ENCODE measurements at places on chromosomes 3 and 15.

- DNase-seq, result no peak
Measured at GRCh38 chr15:99453637-99454030, 112.2 kb upstream of the MEF2A start.

DNA sequence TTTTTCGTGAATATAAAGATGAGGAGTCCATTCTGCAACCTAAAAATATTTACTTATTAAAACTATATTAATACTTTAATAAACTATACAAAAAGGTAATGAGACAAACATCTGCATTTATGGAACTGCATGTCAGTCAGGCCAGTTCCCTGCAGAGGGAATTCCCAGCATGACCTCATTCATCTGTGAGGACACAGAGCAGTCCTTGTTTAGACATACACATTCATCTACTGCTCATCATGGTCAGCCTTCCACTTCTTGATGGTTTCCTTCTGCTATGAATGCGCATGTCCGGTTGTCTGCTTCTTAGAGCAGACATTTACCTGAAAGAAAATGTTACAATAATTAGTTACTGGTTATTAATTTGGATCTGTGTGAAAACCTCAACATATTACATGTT lies 3.3 kb upstream of the ACTR8 start:
- no peak for DNase-seq

GRCh38 chr15:31499236-31499952 lies 172.8 kb downstream of the KLF13 start:
- DNase-seq, result no peak

- no peak for DNase-seq
Measured at GRCh38 chr15:74208496-74208895, 5.9 kb upstream of the STRA6 start.

DNA sequence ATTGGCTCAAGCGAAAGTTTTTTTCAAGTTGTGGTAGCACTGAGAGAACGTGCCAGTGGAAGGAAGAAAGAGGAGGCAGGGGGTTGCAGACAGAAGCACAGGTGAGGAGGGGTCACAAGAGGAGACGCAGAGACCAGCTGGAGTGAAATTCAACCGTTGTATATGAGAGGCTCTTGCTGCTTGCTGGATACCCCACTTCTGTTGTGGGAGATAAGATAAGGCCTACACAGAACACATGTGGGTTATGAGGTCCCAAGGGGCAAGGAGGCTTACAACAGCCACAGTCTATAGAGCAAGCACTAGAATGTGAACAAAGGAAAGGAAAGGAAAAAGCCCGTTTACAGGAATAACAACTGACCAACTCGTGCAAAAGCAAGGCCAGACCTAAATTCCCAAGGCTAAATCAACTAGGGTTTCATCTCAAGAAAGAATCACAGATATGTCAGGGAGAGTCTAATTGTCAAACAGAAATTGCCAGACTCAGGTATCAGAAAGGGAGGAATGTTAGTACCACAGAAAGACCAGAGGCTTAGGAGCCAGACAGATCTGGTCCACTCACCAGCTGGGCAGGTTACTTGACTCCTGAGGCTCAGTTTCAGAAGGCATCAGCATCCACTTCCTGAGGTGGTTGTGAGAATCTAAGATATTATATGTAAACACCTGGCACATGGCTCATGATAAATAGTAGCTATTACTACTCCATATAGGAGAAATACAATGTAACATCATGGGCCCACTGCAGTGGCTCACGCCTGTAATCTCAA lies 60.9 kb downstream of the MSL2 start:
- no peak for DNase-seq

GRCh38 chr3:50163572-50164455 lies 8.7 kb downstream of the SEMA3F start:
- DNase-seq, result peak; percentile 69

DNA sequence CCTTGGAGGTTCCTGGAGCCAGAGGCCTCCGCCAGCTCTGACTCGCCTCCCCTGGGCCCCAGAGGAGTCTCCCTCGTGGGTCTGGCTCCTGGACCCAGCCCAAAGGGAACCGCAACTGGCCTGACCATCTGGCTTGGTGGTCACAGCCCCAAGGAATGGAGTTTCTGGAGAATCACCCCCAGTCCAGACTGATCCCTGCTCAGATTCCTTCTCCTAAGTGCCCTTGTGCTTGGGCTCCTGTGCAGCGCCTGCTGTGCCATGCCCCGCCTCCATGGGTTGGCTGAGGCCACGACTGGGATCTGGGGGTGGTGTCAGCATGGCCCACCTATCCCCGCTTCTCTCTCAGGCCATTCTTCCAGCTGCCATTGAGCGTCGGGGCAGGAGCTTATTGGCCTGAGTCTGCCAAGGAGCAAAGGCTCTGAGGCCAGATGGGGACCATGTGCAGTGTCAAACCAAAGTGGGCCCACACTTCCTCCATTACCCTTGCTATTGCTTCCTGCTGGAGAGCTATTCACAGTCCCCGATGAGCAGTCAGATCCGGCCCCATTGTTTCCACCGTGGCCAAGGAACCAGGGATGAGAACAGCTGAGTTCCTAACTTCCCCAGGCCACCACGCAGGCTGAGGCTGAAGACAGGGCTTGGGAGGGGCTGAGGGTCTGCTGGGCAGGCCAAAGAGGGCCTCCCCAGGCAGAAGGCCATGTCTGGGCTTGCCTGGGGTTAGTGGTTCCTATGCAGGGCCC lies 19.0 kb downstream of the CSPG4 start:
- DNase-seq, result no peak

- DNase-seq, result no peak
Measured at GRCh38 chr3:56855856-56856512, 54.2 kb upstream of the ARHGEF3 start.
